ENCODE measurements at places on chromosomes 5 and 9. TPM values are rescaled to one million over a fixed set of nuclear protein-coding genes. Genes with fewer than 3 reads are reported as not detected.

CER1 gene
- total RNA-seq, result not detected

EGR1 gene
- total RNA-seq, result 8.5 TPM

TRAF1 gene
- 2.7 TPM for total RNA-seq

SPATA31C1 gene
- total RNA-seq, result not detected

CLIC3 gene
- total RNA-seq, result 2.3 TPM

COL5A1 gene
- total RNA-seq, result 54.8 TPM

NUTM2F gene
- not detected for total RNA-seq

LCN15 gene
- not detected for total RNA-seq

All from A549 treated with Hydrocortisone at 1 μM for 4 hours (cell line).